ENCODE measurements at places on chromosomes 11 and 22.

DNA sequence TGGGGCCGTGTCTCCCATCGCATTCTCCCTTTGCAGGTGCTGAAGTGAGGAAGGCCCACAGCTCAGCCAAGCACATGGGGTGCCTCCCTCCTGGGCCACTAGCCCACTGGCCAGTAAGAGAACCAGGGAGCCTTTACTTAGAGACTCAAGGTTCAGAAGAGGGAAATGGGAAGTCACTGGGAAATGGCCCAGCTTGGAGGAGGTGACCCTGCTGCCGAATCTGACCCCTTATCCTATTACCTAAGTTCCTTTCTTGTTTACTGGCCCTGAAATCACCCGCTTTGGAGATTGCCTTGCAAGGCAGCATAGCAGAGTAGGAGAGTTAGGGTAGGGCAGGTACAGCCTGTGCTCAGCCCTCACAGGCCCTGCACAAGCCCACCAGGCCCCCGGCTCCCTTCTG is 24.4 kb downstream of the UPB1 start:
- no peak for DNase-seq

DNA sequence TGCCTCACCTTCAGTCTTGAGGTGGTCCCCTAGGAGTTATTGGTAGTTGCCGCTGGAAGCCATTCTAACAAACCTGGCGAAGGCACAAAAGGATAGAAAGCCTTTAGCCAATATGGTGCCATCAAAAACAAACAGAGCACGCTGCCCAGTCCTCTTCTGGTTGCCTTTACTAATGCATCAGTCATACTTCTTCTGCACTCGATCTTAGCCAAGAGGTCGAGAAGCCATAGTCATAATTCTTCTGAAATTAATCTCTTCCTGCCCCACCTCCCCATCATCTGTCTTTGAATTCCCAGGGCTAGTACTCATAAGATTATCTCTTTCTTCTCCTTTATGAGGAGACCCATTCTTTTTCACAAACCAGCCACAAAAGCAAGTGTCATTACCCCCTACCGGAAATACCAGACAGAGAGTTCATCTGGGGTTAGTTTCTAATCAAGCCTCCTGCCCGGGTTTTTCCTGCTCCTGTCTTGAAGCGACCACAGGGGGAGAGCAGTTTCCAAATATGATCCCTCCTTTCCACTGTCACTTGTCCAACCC is 21.4 kb upstream of the EHF start:
- DNase-seq: no peak

DNA sequence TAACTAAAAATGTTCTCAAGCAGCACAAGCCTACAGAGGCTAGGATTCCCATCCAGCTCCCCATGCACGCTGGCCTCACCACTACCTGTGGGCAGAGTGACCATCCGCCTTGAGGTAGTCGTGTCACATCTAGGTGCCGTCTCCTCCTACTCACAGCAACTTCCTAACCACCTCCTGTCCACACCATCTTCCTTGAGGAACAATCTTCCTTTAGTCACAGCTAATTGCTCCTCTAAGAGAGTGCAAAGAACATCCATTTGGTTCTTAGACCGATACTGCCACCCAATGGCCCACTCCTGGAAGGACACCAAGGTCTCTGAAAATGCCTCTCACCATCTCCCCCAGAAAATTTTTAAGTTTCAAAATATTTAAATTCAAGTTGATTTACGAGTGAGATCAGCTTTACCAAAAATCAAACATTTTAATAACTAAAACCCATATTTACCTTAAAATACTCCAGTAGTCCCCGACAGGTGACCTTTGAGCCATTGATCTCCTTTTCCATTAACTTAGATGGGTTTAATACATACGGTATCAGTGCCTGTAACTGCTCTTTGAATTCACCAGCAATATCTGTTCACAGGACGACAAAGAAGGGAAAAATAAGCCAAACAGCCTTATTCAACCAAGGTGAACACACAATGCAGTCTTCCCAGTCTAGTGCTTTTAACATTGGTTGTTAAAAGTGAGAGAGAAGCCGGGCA is 21.7 kb upstream of the PLAAT3 start:
- peak; percentile 59 for DNase-seq

DNA sequence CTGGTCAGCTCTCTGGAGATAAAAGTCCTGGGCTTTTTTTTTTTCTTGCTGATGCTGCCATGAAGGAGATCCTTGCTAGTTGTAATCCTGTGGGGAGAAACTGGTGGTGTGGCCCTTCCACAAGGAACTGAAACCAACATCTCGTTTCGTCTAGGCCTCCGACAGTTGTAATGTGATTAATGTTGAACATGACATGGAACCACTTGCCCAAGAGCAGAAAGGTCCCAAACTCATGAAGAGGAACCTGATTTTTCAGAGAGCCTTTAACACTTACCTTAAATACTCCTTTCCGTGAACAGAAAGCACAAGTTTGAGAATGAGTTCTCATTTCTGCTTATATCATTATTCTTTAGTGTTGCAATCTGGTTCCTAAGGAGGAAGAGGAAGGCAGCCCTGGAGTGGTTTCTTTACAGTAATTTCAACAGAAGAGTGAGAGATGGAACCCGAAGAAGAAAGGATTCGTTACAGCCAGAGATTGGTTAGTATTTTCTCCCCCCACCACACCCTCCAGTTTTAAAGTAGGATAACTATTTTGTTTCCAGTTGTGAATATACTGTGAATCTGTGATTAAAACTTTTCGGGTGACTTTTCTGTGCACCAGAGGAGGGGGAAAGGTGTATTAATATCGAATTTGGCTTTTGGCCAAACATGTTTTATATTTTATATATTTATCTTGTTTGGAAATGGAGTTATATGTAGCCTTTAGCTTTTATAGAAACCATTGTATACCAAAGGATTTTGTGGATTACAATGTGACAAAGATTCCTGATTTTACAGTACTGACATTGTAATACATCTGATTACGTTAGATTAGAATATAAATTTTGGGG is 2.0 kb downstream of the KDM2A start:
- DNase-seq: no peak

DNA sequence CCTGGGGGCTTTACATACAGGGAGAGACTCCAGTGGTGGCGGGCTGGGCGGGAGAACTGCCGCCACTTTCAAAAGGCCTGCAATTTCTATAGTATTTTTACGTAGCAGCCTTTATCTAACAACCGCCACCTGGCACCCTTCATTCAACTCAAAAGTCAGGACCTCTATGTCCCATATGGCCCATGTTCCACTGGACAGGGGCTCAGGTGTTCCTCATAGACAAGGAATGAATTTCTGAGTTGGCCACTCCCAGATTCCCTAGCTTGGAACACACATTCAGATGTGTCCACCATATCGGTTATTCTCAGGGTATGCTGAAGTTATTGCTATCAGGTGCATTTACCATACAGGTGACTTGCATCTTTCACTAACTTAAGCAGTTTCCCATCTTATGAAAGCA is 29.9 kb downstream of the RNF169 start:
- DNase-seq: no peak

- no peak for DNase-seq
These were observed 515 bp downstream of the CTR9 start for GRCh38 chr11:10751581-10751940.

DNA sequence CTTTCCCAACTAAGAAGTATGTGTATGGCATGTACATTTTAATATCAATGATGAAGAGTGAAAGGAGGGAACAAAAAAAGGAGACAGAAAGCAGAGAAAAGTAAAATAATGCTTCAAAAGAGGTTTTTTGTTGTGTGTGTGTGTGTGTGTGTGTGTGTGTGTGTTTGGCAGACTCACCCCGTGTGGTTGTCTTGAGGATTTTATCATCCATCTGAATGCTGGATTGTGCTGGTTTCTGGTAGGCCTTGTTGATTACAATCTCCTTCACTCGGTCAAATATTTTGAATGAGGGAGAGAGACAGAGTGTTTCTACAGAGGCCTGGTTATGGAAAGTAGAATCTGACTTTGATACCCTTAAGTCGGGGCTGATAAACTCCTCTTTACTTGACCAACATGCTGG is 128.5 kb downstream of the ENTHD1 start:
- DNase-seq: no peak

DNA sequence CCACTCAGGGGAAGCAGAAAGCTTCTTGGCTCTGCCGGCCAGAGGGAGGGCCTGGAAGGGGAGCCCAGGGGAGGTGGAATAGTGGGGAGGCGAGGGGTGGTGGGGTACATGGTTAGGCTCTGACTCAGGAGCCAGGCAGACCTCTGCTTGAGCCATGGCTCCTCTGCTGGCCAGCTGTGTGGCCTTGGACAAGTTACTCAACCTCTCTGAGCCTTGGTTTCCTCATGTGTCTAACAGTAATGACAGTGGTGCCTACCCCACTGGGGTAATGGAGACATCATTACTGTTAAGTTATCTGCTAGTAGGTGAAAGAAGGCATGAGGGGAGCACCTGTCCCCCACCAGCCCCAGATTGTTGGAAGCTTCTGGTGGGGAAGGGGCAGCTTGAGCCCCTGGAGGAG is 12.2 kb upstream of the PDGFB start:
- no peak for DNase-seq

GRCh38 chr11:16788141-16789062 is 50.0 kb downstream of the C11orf58 start:
- peak; percentile 61 for DNase-seq

DNA sequence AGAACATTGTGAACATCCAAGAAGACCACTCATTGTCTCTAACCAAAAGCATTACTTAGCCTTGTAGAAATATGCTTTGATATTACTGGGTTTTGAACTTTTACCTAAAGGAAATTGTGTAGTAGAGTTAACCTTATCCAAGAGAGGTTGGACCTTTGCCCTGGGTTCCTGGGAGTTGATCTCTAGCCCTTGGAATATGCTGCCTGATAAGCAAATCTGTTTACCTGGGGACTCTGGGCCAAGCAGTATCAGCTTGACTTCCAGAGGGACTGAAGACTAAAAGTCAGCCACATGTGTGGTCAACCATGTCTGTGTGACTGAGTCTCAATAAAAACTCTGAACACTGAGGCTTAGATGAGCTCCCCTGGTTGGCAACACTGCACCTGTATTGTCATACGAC is 44.1 kb upstream of the CWF19L2 start:
- DNase-seq: no peak

DNA sequence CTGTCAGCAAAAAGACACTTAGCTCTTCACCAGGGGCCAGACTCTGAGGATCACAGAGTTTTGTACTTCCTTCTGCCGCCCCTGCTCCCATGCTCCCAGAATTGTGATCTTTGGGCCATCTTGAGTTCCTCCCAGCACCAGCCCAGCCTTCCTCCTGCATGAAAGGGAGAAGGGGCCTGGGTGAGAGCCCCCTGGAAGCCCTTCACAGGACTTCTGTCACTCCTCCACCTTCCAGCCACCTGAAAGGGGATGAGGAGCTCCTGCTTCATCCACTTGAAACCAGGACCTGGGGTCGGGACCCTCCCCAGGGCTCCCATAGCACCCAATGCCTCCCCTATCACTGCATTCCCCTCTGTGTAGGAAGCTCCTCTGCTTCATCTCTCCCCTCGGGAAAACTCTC is 174.2 kb downstream of the BUD13 start:
- no peak for DNase-seq

DNA sequence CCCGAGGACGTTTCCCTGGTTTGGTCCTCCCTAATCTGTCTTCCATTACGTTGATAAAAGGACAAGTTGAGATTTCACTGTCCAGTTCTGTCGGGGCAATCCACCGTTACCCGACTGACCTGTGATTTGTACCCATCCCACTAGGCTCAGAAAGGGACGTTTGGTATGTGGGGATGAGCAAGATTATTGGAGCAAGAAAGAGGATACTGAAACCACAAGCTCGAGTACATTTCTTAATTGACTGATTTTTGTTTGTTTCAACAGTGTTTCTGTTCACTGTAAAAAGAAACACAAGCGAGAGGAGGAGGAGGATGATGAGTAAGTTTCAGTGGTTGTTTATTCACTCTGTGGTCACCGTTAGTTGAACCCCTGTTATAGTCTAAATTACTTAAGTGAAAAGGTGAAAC is 969 bp downstream of the CCDC117 start:
- DNase-seq: peak; percentile 8

GRCh38 chr11:13503393-13503792 is 7.6 kb upstream of the PTH start:
- DNase-seq: no peak

DNA sequence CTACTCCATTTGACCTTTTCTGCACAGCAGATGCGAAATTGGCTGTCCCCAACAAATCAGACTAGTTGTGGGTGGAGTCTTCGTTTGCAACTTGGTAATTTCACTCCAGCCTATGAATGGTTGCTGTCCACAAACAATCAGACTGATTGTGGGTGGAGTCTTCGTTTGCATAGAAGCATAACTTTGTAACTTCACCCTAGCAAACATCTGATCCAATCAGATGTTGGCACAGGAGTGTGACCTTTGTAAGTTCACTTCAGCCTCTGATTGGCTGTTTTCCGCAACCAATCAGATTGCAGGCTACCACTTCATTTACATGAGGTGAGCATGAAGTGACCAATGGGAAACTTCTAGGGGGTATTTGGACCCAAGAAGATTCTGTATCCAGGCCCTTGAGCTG is 16.3 kb upstream of the CABP2 start:
- no peak for DNase-seq

DNA sequence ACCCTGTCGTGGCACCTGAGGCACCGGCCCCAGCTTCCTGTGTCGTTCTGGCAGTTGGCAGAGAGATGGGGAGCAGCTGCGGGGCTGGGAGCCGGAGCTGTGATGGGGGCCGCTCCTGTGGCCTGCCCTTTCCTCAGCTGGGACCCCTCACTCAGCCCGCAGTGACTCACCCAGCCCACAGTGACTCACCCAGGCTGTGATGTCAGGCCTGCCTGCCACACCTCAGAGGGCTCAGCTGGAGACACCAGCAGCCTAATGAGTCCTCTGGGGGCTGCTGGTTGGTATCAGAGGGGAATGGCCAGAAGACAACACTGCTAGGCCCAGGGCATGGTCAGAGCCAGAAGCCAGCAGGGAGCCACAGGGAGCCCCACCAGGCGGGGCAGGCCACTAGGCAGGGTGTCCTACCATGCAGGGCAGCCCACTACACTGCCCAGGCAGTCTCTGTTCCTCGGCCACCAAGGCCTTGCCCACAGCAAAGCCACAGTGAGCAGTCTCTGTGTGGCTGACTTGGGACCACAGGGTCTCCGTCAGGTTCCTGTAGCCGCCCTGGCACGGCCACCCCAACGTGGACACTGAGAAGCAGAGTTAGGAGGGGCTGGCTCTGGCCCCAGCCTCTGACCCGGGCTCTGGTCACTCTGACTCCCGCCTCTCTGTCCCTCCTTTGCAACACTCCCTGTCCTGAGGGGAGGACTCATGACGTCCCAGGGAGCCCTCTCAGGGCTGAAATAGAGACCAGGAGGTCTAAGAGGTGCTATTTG is 4.2 kb upstream of the FXYD2 start:
- DNase-seq: no peak

Measured in SK-N-DZ (cell line).